Stimulated activated CD4-positive, alpha-beta T cell treated with anti-CD3 and anti-CD28 coated beads, Interleukin-15, amount 100 ng/mL, for 1 hour (primary cell): ENCODE measurements at places on chromosomes 5 and 9.

GRCh38 chr5:102958481-102959011 is 161.4 kb downstream of the GIN1 start:
- DNase-seq: no peak

DNA sequence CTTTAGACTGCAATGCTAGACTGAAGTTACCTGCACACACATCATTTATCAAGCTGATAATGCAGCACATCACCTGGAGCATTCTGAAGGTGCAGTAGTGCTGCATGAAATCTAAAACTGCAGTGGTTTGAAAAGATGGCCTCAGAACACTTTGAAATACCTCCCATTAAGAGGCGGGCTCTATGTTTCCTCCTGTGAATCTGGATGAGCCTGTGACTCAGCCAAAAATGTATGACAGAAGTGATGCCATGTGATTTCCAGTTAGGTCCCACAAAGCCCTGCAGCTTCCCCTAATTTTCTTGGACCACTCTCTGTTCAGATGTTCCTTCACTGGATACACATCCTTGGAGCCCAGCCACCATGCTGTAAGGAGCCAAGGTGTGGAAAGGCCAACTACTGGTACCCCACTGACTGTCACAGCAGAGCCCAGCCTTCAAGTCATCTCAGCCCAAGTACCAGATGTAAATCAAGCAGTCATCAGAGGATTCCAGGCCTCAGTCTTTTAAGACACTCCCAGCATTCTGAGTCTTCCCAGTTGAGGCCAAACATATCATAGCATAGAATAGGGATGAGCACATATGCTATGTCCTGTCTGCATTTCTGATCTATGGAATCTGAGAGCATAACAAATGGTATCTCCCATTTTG is 27.2 kb upstream of the DEPDC1B start:
- no peak for DNase-seq

DNA sequence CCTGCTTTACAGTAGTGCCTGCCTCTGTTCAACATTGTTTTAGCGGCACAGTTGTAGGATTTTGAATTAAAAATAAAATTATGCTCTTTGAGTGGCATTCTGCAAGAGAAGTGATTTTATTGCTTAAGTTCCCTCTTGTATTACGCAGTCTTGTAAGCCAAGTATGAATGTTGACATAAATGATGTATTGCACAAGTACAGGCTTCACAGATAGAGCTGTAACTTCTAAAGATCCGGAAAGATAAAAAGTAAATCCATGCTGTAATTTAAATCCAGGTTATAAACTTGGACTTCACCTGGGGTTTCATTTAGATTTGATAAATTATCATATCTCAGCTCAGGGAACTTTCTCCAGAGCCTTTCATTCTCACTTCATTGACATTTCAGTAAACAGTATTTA is 1114.7 kb downstream of the PTPRD start:
- DNase-seq: no peak

GRCh38 chr9:4596165-4596922 is 65.8 kb upstream of the PLPP6 start:
- DNase-seq: no peak

GRCh38 chr5:31459594-31459993 is 72.3 kb downstream of the DROSHA start:
- no peak for DNase-seq

DNA sequence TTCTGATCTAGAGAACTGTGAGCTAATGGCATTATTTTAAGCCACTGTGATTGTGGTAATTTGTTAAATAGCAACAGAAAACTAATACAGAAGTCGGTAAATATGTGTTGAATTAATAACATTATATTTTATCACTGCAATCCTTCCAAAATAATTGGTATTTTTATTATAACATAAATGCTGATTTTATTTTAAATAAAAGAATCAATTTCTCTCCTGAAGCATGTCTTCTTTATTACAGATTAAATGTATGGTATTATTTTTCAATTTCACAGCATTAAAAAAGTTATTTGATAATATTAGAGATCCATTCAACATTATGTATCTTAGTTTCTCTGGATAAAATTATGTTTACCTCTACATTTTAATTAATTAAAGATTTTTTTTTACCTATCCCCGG is 165.5 kb upstream of the EDIL3 start:
- DNase-seq: no peak

- DNase-seq: no peak
These were observed 120.9 kb downstream of the PIP5K1B start for GRCh38 chr9:68825762-68826472.

DNA sequence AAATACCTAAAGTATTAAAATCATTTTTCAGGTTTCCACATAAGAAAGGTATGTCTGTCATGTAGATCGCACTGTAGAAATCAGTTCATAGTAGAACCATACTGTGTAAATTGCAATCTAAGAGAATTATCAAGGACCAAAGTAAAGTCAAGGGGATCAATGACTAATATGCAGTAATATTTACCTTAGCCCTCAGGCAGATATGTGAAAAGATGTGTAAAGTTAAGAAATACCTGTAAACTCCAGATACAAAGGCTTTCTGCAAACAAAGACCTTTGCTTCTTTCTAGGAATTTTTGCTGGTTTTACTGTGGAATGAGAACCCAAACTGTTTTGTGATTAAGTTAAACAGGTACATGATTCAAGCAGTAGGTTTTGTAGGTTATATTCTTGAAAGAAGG is 11.6 kb downstream of the POLK start:
- no peak for DNase-seq

DNA sequence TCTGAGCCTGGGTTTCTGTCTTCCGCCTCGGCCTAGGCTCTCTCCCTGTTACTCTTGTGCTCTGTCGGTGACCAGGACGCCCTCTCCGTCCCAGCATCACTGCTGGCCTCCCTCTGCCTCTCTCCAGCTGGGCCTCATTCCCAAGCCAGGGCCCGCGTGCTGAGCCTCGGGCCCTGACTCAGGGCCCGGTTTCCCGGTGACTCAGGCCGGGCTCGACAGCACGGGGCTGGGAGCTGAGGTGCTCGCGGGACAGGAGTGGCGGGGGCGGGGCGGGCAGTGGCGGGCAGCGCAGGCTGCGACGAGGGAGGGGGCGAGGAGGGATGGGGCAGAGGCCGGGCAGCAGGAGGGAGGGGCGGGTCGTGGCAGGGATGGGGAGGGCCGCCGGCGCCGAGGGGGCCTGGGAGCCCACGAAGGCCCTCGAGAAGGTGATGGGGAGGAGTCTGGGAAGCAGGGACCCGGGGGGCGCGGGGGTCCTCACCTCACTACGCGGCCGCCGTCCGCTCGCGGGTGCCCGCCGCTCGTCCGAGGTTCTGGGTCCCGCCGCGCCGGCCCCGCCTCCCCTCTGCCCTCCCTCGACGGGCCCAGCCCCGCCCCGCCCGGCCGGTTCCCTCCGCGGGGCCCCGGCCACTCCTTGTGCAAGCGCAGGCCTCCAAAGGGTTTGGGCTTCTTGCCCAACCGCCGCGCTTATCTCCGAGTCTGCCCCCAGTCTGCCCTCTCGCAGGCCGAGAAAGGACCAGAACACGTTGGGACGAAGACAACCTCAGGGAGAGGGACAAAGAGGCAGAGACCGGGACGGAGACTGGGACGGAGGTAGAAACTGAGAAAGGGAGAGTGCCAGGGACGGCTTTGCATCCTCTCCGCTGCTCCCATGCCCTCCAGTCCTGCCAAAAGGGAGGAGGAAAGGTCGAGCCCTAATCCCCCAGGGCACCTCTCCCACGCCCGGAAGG is at the start of gene ARAP3:
ARAP3 (minus strand) TSS at position 536 of the 947 bp plus-strand sequence. CDS start 1,744 bp downstream, outside the sequence.
- DNase-seq: no peak

- no peak for DNase-seq
These were observed 75.9 kb upstream of the ADAMTSL1 start for GRCh38 chr9:18398038-18398437.

DNA sequence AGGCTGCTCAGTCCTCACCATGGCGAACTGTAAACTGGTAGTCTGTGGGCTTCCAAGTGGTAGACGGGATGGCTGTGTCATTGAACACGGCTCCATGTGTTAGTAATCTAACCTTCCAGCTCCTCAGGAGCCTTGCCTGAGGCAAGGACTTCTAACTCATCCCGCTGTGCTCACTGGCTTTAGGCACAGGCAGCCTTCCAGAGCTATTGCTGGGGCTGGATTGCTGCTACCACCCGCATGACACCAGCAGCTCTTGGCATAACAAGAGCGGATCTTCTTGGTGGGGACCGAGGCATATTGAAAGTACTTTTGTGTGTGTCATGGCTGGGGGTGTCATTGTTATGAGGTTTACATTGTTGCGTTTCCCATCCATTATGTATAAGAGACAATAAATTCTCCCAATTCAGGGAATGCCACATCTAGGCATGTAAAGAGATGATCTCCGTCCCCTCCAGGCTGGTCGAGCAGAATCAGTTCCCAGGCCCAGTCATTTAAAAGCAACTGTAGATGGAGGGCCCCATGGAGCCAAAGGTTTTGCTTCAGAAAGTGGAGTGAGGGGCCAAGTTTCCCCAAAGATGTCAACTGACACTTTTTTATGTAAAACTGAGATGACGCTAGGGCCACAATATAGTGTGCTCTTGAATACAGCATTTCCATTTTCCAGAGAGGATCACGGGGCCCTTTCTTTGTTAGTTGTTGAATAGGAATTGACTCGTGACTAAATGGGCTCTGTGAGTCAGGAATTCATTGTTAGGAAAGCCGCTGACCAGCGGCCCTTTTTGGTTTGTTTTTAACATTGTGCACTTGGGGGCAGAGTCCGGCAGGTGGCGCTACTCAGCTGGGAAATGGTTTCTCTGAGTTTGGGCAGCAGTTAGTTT is 759.5 kb downstream of the TAF11L14 start:
- no peak for DNase-seq

DNA sequence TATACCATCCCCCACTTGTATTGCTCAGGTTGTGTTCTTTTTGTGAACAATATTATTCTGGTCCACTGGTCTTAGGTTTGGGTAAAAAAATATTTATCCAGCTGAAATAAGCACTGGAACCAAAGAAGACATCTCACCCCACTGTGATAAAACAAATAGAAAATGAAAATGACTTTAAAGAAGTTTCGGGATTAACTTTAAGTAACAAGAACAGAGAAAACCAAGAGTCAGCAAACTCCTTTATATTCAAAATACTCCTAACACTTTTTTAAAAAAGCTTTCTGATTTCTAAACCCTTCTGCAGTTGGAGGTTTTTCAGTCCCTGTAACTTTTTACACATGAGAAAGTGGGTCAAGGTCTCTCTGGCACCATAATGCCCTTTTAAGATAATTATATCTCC is 273.9 kb upstream of the CDH10 start:
- no peak for DNase-seq

GRCh38 chr9:111582888-111583287 is 16.6 kb downstream of the PTGR1 start:
- no peak for DNase-seq

DNA sequence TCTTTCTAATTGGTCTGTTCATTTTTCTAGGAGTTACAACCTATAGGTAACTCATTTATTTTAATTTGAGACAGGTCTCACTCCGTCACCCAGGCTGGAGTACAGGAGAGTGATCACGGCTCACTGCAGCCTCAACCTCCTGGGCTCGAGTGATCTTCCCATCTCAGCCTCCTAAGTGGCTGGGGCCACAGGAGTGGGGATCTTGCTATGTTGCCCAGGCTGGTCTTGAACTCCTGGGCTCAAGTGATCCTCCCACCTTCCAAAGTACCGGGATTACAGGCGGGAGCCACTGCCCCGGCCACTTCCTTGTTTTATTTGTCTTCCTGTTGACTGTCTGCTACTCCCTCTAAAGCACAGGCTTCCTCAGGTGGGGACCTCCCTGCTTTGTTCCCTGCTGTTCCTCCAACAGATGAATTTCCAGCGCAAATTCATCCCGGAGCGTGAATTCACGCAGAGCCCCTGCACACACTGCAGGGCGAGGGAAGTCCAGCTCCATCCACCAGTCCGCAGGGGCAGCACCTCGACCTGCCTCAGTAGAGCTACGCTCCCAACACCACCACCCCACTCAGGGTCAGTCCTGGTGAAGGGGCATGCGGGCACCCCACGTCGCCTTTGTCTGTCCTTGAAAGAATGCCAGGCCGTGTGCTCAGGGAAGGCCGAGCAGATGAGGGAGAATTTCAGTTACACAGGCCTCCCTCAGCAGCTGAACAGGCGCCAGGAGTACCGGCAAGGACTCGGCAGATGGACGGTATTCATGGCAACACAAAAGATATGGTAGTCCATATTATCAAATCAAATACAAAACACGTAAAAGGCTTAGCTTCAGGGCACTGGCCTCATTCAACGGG is 6.3 kb downstream of the QSOX2 start:
- DNase-seq: no peak

- peak; percentile 9 for DNase-seq
These were observed 16.9 kb downstream of the PTTG1 start for GRCh38 chr5:160438316-160439204.

- no peak for DNase-seq
These were observed 182 bp downstream of the SCAMP1 start for GRCh38 chr5:78360674-78360923.

GRCh38 chr9:121023064-121023463 is 27.0 kb downstream of the C5 start:
- no peak for DNase-seq
